Activated naive CD4-positive, alpha-beta T cell treated with anti-CD3 and anti-CD28 coated beads, Interleukin-2, amount 10 ng/mL, durations not matched to agents 5 hours and 36 hours (primary cell): ENCODE measurements at places on chromosomes 6 and 20. TPM values are rescaled to one million over a fixed set of nuclear protein-coding genes. Genes with fewer than 3 reads are reported as not detected.

RIPOR3 gene
- not detected for total RNA-seq

CRISP3 gene
- total RNA-seq = not detected

OR2H2 gene
- not detected for total RNA-seq

LSM2 gene
- total RNA-seq = 75.6 TPM

RRAGD gene
- total RNA-seq = 10.8 TPM

PRKN gene
- 0.31 TPM for total RNA-seq

TFAP2D gene
- total RNA-seq = not detected

NKX2-2 gene
- not detected for total RNA-seq

CDH4 gene
- total RNA-seq = 0.13 TPM

CRISP2 gene
- not detected for total RNA-seq

SDC4 gene
- total RNA-seq = 6.0 TPM

ID4 gene
- not detected for total RNA-seq

SNPH gene
- 9.4 TPM for total RNA-seq

TRAM2 gene
- total RNA-seq = 6.1 TPM

HFE gene
- total RNA-seq = 2.1 TPM

DLL1 gene
- 0.87 TPM for total RNA-seq

TSHZ2 gene
- 10.3 TPM for total RNA-seq

CRYBG1 gene
- 31.1 TPM for total RNA-seq

C4A gene
- total RNA-seq = 4.2 TPM

GJA10 gene
- 0.25 TPM for total RNA-seq

ENPP5 gene
- total RNA-seq = 0.08 TPM

PI16 gene
- 2.7 TPM for total RNA-seq

PTPRA gene
- 60.8 TPM for total RNA-seq

DEFB132 gene
- not detected for total RNA-seq

STMND1 gene
- total RNA-seq = not detected

BHLHE23 gene
- not detected for total RNA-seq

RAET1G gene
- total RNA-seq = not detected

CCNC gene
- 39.4 TPM for total RNA-seq

GTSF1L gene
- total RNA-seq = not detected

HLA-DRB1 gene
- total RNA-seq = 36.3 TPM

PSORS1C1 gene
- not detected for total RNA-seq

MTFR2 gene
- total RNA-seq = 15.2 TPM

EDN3 gene
- not detected for total RNA-seq

ZNF311 gene
- total RNA-seq = 0.50 TPM

MACROD2 gene
- total RNA-seq = not detected

THBS2 gene
- 0.05 TPM for total RNA-seq

CD40 gene
- 0.82 TPM for total RNA-seq

PAK5 gene
- total RNA-seq = not detected

TGM2 gene
- 0.12 TPM for total RNA-seq

MYBL2 gene
- 64.7 TPM for total RNA-seq

ENPP3 gene
- not detected for total RNA-seq

NR2E1 gene
- total RNA-seq = not detected
